GM19239 (cell line): ENCODE measurements at places on chromosomes 3 and 15.

- DNase-seq = no peak
These were observed 11.9 kb downstream of the GPR176 start for GRCh38 chr15:39908186-39908585.

DNA sequence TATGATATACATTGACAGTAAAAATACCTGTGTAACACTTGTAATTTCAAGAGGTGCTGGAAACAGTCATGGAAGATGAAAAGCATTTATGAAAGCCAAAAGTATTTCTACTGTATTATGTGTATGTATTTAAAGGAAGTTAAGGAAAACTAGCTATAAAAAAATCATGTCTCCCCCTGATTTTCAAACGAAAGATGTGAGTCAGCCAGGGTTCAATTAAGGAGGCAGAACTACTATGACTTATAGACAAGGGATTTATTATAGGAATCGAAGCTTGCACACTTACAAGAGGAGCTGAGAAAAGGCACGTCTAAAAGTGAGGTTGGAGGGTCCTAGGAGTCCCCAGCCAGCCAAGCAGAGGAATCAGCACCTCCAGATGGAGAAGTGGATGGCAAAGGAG lies 119.4 kb downstream of the SUCLG2 start:
- no peak for DNase-seq

- no peak for DNase-seq
These were observed 225.4 kb downstream of the CTNNB1 start for GRCh38 chr3:41424543-41425300.

DNA sequence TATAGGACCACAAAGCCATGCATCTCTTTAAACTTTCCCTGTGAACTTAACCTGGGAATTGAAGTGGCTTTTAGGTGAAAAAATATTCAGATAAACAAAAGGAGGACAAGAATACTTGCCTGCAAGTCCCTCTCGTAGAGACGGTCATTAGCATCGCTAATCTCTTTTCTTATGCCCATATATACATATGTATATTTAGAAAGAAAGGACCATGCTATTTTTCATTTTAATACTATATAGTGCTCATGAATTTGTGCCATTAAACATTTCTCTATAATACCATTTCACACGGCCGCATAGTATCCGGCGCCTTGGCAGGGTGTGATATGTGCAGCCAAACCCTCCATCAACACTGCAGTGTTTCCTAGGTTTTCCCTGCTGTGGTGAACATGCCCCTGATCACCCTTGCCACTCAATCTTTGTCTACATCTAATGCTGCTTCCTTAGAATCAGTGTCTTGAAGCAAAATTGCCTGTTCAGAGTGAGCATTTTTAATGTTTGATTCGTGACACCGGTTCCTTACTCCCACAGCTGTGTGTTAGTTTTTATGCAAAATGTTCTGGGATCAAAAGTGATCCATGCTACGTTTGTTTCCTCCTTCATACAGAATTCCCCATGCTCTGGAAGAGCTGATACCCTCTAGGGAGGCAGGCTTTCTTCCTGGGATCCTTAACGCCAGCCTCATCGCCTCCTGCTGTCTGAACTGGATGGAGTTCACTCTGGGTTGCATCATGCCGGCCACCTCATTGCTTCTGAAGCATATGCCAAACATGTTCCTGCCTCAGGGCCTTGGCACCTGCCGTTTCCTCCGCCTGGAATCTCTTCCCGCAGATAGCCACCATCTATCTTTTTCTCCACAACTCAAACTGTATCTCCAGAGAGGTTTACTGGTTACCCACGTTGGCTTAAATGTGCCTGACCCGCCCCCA lies 118.1 kb downstream of the FBLN2 start:
- DNase-seq = no peak

DNA sequence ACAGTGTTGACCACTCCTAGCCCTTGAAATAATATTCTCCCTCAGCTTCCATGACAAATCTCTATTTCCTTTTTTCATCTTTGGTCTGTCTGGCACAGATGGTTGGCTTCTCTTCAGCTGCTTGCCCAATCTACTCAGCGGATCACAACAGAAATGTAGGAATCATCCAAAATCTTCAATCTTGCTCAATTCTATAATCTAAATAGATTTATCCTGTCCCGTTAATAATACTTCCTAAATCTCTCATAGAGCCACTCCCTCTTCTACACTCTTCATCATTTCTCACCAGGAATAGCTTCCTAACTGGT lies 3.8 kb downstream of the PEAK1 start:
- no peak for DNase-seq

DNA sequence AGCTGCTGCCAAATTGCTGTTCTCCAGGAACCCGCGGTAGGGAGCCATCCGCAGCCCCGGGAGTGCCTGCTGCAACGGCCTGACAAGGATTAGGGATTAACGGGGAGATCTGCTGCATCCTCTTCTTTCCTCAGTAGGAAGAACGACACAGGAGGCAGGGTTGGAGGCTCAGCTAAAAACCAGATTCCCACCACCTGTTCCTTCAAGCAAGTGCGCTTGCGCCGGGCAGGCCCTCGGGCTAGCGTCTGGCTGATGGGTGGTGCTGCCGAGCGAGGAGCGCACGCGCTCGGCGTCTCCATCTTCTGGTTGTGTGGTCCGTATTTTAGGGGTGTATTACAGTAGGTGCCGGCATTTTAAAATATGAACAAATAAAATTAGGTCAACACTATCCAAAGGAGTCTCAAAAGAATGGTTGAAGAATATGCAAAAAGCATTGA lies 25.4 kb upstream of the SLC25A26 start:
- DNase-seq = no peak

DNA sequence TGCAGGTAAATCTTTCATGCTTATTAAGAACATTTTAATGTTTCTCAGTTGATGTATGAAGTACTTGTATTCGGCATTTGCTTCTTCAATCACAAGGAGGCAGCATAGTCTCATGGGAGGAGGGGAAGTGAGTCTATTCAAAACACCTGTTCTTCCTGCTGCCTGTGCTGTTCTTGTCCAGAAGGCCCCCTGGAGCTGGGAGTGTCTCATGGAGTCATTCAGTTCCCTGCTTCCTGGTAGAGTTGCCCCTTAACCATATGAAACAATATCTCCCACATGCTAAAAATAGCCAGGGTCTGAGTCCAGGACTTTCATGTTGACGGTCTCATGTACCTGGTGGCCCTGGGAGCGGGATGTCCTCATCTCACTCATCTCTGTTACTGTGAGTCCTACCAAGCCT lies 15.5 kb upstream of the PPP1R2 start:
- DNase-seq = no peak

DNA sequence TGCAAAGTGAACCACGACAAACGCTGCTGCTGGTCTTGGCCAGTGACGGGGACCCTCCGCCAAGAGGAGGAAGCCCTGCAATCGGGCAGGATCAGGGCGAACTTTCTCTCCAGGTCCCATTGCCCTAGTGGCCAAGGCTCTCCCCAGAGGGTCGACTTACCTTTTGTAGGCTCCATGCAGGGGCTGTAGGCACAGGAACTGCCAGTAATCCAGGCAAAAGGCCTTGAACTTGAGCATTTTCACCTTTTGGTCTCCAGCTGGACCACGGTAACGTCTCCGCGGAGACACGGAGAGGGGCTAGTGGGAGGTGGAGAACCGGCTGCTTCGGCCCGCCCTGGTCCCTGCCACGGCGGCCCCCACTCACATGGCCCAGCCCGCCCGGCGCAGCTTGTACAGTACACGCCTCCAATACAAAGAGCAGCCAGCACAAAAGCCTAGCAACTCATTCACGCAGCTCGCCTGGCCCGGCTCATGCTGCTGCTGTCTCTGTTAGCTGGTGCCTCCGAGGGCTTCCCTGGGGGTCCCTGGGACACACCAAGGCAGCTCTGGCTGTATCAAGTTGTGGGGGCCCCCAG lies 31.0 kb downstream of the IQSEC1 start:
- DNase-seq = no peak

DNA sequence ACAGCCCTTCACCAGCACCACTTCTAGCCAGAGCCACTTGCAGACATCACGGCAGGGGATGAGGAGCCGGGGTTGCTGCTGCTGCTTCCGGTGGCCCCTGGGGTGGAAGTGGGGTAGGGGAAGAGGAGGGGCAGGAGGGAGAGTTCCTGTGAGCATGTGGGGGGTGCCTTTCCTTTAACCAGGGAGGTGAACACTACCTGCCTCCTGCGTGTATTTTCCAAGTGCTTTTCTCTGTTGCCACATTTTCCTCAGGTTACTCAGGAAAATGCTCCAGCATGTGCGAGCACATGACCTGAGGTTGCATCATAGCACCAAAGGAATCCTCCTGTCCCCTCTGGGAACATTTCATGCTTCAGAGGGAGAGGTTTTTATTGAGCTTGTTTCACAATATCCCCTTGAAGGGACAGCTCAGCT lies 12.2 kb upstream of the SACM1L start:
- no peak for DNase-seq

DNA sequence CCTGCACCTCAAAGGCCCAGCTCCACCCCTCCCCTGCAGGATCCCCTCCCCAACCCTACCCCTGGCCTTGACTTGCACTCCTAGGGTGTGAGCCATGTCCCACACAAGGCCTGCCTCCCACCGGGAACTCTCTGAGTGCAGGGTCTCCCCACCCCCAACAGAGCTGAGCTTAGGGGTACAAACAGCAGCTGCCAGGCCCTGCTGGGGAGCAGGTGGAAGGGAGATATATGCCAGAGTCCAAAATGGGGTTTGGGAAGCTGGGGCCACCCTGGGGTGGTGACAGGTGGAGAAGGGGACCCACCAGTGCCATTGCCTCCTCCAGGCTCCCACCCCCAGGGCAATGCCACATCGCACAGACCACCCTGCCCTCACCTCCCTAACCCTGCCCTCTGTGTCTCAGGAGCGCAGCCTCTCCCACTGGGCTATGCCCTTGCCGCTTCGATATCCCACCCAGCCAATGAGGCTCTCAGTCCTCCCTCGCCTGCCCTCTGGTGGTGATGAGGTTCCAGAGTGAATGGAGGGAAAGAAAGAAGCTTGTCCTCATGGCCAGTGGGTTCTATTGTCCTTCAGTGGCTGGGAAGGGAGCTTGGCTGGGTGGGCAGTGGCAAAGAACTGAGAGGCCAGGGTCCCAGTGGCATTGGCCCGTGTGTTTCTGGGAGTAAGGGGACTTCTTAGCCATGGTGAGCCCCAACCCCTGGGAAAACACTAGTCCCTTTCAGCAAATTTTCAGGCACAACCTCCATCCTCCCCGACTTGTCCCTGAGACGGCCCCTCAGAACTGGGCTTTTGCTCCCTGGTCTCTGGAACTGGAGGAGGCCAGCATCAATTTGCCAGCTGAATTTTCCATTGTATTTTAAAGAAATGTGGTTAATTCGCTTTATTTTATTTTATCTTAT lies 46.8 kb downstream of the CYP11A1 start:
- no peak for DNase-seq

DNA sequence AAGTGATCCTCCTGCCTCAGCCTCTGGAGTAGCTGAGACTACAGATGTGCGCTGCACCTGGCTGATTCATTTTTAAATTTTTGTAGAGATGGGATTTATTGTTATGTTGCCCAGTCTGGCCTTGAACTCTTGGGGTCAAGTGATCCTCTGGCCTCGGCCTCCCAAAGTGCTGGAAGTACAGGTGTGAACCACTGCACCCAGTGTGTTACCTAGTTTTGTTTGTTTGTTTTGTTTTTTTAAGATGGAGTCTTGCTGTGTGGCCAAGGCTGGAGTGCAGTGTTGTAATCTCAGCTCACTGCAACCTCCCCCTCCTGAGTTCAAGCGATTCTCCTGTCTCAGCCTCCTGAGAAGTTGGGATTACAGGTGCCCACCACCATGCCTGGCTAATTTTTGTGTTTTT lies 12.1 kb downstream of the PTPN23 start:
- DNase-seq = no peak

- no peak for DNase-seq
These were observed 27.0 kb downstream of the NSMCE3 start for GRCh38 chr15:29242456-29243242.

DNA sequence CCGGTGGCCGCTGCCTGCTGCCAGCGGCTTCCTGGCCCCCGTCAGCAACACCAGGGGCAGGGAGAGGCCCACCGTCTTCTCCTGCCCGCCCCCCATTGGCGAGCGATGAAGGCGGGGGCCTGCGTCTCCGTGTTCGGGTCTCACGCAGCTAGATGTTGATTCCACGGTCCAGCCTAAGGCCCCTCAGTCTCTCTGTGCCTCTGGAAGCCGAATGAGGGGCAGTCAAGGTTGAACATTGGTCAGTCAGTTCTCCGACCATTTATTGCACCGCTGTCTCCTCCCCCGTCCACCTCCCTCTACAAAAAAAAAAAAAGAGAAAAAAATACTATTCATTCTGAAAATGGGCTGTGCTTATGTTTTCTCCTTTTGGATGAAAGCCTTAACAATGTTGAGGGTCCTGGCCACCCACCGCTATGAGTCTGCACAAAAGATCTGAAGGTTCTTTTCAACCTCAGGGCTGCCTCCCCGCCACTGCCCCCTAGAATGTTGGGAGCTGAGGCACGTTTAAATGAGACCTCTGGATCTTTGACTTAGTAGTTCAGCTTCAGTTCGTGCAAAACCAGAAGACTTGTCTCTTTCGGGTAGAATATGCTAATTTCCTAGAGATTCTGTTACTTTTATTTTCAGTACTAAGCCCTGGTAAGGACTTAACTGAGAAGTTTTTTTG lies 736 bp downstream of the IREB2 start:
- DNase-seq = no peak

- no peak for DNase-seq
These were observed 131.5 kb downstream of the FNDC3B start for GRCh38 chr3:172170841-172171240.

- DNase-seq = peak; percentile 29
These were observed 202.0 kb downstream of the AKAP13 start for GRCh38 chr15:85582131-85583079.

DNA sequence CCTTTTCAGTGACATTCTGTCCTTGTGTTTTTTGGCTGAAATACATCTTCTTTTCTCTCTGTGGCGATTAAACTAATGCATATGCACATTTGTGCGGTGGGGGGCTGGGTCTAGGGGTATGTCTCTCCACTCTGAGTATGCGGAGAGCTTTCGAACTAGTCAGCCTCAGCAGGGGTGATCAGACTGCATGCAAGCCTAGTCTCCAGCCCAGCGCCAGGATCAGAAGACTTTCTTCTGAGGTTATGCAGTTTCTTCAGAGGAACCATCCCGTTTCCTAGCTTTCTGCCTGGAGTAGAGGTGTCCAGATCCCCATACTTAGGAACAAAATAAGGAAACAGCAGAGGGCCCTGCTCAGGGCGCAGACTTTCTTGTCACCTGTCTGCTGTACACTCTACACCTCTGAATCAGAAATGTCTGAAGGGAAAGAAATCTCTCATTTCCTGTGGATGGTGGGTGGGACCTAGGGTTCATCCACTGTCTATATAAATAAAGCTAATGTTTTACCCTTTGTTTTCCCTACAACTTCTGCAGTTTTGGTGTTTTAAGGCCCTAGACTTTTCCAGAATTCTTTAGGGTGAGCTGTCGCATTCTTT lies 230.4 kb downstream of the ABHD5 start:
- DNase-seq = no peak

GRCh38 chr15:74062236-74062635 lies 20.1 kb downstream of the GOLGA6A start:
- no peak for DNase-seq

DNA sequence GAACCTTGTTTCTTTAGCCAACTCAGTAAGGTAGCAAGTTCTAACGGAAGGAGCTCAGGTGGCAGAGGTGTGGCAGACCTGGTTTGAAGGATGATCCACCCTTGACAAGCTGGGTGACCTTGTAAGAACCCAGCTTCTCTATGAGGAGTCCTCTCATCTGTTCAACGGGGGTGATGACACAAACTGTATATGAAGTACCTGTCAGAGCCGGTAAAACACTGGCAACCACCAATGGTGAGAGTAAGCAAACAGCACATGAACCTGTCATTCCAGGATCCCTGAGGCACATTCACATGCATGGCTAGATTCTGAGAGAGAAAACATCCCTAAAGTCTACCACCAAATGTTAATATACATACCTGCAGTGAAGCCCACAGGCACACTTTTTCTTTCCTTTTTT lies 2.4 kb downstream of the SCAP start:
- DNase-seq = no peak

- DNase-seq = no peak
These were observed 333.7 kb downstream of the ROBO2 start for GRCh38 chr3:77373619-77374018.
